ENCODE measurements at places on chromosomes 6 and 20. TPM values are rescaled to one million over a fixed set of nuclear protein-coding genes. Genes with fewer than 3 reads are reported as not detected.

The SOX18 gene
- total RNA-seq: 52.4 TPM

The MPIG6B gene
- total RNA-seq: not detected

The CD93 gene
- total RNA-seq: 215 TPM

The RAB32 gene
- 79.6 TPM for total RNA-seq

The PAK1IP1 gene
- 22.0 TPM for total RNA-seq

Data from vein endothelial cell (primary cell).